ENCODE measurements at places on chromosomes 5 and 9. TPM values are rescaled to one million over a fixed set of nuclear protein-coding genes. Genes with fewer than 3 reads are reported as not detected.

CTXN3 gene
- total RNA-seq = not detected

- DNase-seq = no peak
These were observed 159.8 kb upstream of the HMHB1 start for GRCh38 chr5:143652108-143652700.

DNA sequence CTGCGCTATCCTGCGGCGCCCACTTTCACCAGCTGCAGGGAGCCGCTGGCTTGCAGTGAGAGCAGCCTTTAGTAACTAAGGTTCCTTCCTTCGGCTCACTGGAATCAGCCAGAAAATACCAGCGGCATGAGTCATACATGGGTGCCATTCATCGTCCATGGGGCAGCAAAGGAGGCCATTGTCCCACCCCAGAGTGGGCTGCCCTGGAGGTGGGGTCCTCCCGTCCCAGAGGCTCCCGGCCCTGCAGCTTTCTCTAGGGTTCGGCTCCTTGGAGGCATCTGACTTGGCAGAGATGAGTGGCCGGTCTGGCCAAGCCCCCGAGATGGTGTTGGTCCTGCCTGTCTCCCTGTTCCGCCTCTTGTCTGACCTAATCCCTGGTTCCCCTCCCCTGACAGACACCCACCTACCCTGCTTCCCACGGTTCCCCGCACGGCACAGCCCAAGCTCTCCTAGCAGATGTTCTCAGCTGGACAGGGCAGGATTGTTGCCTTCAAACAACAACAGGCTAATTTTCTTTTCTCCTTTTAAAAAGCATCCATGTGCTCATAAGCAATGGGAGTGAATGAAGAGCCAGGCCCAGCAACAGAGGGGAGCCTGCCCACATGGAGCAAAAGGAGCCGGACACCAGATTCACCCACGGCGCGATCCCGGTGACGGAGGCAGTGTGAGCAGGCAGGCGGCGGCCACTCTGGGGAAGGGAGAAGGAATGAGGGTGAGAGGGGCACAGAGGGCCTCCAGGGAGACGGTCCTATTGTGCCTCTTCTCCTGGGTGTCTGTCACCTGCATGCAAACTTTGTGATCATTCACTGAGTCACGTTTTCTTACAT lies 97.0 kb upstream of the COL5A1 start:
- no peak for DNase-seq

SEMA4D gene
- total RNA-seq = 58.3 TPM

SLC9A3 gene
- total RNA-seq = 5.6 TPM

DNA sequence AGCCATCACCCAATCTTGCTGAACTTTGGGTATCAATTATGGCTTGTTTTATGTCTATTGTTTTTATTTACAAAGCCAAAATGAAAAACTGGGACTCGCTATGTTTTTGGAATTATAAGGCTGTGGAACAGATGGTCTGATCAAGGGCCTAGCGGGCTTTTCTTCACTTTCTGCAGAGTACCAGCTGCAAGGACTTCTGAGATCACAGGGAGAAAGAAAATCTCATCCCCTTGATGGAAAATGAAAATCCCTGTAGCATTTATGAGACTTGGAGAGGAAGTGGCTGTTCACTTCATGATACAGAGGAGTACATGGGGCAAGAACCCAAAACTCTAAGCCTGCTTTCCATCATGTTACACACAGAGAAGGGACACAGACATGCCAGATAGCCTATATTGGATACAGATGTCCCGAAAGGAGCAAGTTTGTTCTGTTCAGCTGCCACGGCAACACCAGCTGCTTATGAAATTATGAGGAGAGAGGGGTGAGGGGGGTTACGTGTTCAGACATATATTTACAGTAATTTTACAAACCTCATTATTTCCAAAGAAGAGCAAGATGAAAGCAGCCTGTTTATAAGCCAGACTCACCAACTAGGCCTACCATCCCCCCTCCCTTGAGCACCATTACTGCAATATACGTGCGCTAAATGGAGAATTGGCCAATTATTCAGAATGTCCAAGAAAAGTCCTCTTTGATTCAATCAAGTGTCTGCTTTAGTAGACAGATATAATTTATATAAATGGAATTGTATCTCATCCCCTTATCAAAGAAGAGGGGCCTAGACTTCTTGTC lies 220.0 kb downstream of the MARCHF11 start:
- DNase-seq = no peak

- DNase-seq = no peak
These were observed 148.5 kb upstream of the MRPS30 start for GRCh38 chr5:44660251-44660650.

GRCh38 chr5:27011274-27011673 lies 27.1 kb downstream of the CDH9 start:
- DNase-seq = no peak

DNA sequence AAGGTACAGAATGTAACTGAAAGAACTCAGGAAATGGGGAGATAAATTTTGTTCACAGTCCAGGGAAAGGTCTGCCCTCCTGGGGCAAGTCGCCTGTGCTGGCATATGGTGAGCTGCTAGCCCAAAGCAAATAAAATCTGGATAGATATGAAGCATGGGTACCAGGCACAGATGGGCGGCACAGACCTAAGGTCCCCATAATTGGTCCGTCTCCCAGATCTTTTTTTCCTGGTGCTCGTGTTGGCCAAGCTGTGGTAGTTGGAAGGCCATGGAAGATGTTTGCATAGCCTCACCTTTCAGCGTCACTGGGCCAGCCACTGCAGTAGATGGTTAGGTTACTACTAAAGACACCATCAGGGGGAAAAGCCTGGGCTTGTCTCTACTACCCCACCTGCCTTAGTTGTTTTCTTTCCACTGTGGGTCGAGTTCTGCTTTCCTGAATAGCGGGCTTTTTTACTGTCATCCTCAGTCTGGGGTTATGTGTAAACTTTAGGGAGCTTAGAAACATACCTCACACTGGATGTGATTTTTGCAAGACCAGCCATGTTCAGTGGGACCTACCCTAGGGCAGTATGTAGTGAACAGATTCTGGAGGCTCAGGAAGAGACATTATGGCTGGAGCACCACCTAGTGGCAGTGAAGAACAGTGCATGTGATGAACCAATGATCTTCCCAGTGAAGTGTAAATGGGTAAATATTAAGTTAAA lies 24.2 kb upstream of the GLRX start:
- peak; percentile 55 for DNase-seq

HRCT1 gene
- 3.6 TPM for total RNA-seq

PPP2R2B gene
- not detected for total RNA-seq

ZNF483 gene
- 7.3 TPM for total RNA-seq

GRCh38 chr5:95939465-95939864 lies 22.2 kb downstream of the ELL2 start:
- no peak for DNase-seq

Data from PC-9 (cell line).